ENCODE measurements at places on chromosomes 7 and 10. TPM values are rescaled to one million over a fixed set of nuclear protein-coding genes. Genes with fewer than 3 reads are reported as not detected.

Gene ITGB8
- total RNA-seq: 52.1 TPM

Gene CCDC172
- total RNA-seq: not detected

Gene TBX20
- not detected for total RNA-seq

Gene MYPN
- 0.33 TPM for total RNA-seq

Gene SAMD9L
- 10.5 TPM for total RNA-seq

Gene HOGA1
- total RNA-seq: 11.0 TPM

All from breast epithelium (tissue), 4 donors.